Gastrocnemius medialis (tissue), 4 donors: ENCODE measurements at places on chromosomes 3 and 15. TPM values are rescaled to one million over a fixed set of nuclear protein-coding genes. Genes with fewer than 3 reads are reported as not detected.
A peak's percentile ranks its signal among the peaks of the same experiment; 100 is the strongest.

DNA sequence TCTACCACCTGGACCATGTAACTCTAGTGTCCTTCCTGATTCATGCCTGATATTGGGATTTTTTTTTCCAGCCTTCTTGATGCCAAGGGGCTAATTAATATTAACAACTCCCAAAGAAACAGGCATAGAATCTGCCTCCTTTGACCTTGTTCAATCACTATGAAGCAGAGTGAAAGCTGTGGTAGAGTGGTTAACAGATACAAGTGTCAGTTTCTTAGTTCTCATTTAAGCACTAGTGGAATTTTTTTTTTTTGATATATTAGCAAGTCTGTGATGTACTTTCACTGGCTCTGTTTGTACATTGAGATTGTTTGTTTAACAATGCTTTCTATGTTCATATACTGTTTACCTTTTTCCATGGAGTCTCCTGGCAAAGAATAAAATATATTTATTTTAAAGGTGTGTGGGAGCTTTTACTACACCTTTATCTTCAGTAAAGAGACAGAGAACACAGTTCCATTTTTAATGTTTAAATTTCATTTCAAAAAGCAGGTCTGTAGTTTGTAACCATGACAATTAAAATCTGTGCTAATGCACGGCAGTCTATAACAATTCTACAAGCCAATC lies 67.1 kb downstream of the TOP2B start:
- H3K27ac ChIP-seq, result no peak overlapping the region
- no peak overlapping the region for H3K4me3 ChIP-seq
- H3K27me3 ChIP-seq, result no peaks in the 10 kb centered on the region
- no peaks in the 10 kb centered on the region for H3K36me3 ChIP-seq

- no peak for DNase-seq
- no peaks in the 10 kb centered on the region for H3K4me1 ChIP-seq
- H3K36me3 ChIP-seq, result no peaks in the 10 kb centered on the region
- H3K27ac ChIP-seq, result no peak overlapping the region
- H3K27me3 ChIP-seq, result no peaks in the 10 kb centered on the region
Observed at GRCh38 chr3:58560771-58561311, 16.4 kb downstream of the FAM107A start.

The XCR1 gene
- total RNA-seq, result not detected

DNA sequence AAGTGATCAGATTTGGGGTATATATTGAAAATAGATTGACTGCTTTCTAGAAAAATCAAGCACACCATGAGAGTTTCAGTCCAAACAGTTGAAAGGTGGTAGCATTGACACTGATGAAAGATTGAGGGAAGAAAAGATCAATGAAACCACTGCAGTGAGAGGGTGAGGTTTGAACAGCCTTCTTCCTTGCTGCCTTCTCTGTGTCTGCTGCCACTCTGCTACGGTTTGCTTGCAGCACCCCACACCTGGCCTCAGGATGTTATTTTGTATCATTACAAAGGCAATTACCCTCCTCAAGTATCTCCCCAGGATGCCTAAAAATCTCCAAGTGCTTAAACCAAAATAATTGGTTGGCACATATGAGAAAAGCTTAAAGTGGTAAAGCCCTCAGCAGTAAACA lies 683.6 kb upstream of the ARPP21 start:
- H3K27ac ChIP-seq, result no peak overlapping the region
- no peaks in the 10 kb centered on the region for H3K36me3 ChIP-seq
- H3K27me3 ChIP-seq, result no peaks in the 10 kb centered on the region
- no peak overlapping the region for H3K4me3 ChIP-seq
- no peak for DNase-seq

GRCh38 chr3:154818676-154819255 lies 261.4 kb upstream of the MME start:
- no peak overlapping the region for H3K27ac ChIP-seq
- H3K27me3 ChIP-seq, result no peaks in the 10 kb centered on the region
- no peaks in the 10 kb centered on the region for H3K36me3 ChIP-seq
- no peak for DNase-seq
- no peak overlapping the region for H3K4me3 ChIP-seq
- no peaks in the 10 kb centered on the region for H3K4me1 ChIP-seq

DNA sequence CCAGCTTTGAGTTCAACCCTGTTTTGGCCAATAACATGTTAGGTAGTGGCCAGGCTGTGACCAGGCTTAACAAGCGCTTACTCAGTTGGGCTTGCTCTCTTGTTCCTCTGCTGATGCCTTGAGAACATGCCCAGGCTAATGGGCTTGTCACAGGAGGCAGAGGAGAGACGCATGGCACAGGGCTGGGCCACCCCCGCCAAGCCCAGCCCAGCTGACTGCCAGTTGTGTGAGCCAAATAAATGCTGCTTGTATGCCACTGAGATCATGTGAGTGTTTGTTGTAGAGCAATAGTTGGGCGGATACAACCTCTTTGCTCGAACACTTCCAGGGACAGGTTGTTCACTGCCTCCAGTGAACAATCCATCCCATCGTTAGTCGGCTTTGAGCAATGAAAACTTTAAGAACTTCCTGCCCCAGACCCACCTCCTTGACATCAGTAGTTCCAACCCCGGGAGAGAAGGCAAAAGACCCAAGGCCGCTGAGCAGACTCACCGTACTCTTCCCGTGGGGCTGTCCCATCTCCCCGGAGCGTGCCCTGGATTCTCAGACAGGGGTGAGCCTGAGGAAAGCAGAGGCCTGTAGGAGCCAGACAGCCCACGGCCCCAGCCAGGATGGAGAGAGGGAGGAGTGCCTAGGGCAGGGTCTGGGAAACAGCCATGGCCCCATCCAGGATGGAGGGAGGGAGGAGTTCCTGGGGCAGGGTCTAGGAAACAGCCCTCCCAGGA lies 4.1 kb downstream of the PLA2G4F start:
- H3K36me3 ChIP-seq, result no peaks in the 10 kb centered on the region
- H3K27me3 ChIP-seq, result no peaks in the 10 kb centered on the region
- peak overlapping the region; percentile 31 for H3K4me3 ChIP-seq
- H3K27ac ChIP-seq, result peak overlapping the region; percentile 100
- peak; percentile 90 for DNase-seq

DNA sequence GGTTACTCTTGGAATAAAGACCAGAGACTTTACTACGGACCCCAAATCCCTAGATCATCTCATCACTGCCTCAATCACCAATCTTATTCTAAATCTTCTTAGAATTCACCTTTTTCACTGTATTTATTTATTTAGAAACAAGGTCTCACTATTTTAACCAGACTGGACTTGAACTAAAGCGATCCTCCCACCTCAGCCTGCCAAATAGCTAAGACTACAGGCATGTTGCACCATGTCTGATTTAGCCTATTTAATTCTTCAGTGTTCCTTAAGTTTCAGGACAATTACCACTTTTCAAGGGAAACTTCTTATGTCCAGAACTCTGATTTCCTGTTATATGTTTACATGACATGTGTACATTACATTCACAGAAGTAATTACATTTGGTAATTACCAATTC lies 238.0 kb upstream of the COL8A1 start:
- no peaks in the 10 kb centered on the region for H3K4me1 ChIP-seq
- no peak overlapping the region for H3K27ac ChIP-seq
- H3K4me3 ChIP-seq, result no peak overlapping the region
- no peak for DNase-seq

DNA sequence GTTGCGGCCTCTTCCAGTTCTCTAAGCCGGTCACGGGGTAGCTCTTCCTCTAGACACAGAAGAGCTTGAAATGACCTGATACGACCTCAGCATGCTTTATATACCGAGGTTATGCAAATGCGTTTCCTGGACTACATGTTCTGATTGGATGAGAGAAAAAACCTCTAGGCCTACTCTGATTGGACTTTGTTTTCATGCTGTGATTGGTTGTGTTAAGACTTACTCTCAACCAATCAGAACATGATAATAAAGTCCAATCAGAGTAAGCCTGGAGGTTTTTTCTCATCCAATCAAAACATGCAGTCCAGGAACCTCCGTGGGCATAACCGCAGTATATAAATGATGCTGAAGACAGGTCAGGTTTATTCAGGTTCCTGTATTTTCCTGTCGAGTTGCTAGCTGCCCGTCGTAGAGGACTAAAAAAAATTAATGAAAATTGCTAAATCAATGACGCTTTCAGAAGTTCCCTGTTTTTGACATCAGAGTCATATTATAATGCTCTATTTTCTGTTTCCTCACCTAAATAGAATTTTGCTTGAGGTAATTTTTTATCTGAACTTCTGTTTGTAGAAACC lies 177.4 kb downstream of the POTEB3 start:
- no peak for DNase-seq
- no peaks in the 10 kb centered on the region for H3K4me1 ChIP-seq
- H3K27me3 ChIP-seq, result no peaks in the 10 kb centered on the region
- no peak overlapping the region for H3K27ac ChIP-seq

- H3K27ac ChIP-seq, result no peak overlapping the region
- H3K4me3 ChIP-seq, result no peak overlapping the region
- H3K4me1 ChIP-seq, result no peaks in the 10 kb centered on the region
- H3K27me3 ChIP-seq, result no peaks in the 10 kb centered on the region
- DNase-seq, result no peak
Observed at GRCh38 chr3:71600646-71601288, 17.2 kb upstream of the FOXP1 start.

- no peak overlapping the region for H3K4me3 ChIP-seq
- H3K4me1 ChIP-seq, result no peaks in the 10 kb centered on the region
- H3K27ac ChIP-seq, result no peak overlapping the region
- DNase-seq, result no peak
- H3K27me3 ChIP-seq, result no peaks in the 10 kb centered on the region
Observed at GRCh38 chr3:18208856-18209255, 216.3 kb downstream of the SATB1 start.

DNA sequence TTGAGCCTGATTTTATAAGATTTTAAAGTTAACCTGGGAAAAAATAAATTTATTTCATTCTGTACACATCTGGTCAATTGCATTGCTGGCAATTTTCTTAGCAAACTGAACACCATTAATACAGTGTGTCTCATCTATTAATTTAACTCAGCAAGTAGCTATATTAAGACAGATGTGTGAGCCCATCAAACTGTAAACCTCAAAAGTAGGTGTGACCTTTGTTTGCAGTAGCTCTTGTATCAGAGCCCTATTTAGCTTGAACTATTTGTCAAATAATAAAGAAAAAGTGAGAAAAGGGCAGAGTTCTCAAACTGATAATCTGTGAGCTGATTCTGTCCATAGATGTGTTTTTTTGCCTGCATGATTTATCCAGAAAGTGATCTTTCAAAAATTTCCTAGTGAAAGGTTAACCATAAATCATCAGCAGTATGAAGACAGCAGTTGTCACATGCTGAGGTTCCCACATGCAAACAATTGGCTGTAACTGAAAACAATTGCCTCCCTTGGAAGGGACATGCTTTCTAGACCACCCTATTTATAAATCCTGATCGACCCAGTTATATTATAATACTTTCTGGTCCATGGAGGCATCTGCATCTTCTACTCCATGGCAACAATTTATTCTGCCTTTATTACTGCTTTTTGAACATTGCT lies 646.5 kb downstream of the NSUN3 start:
- H3K4me3 ChIP-seq, result no peak overlapping the region
- H3K27ac ChIP-seq, result no peak overlapping the region
- H3K4me1 ChIP-seq, result no peaks in the 10 kb centered on the region
